ENCODE measurements at places on chromosomes 13 and 19.

DNA sequence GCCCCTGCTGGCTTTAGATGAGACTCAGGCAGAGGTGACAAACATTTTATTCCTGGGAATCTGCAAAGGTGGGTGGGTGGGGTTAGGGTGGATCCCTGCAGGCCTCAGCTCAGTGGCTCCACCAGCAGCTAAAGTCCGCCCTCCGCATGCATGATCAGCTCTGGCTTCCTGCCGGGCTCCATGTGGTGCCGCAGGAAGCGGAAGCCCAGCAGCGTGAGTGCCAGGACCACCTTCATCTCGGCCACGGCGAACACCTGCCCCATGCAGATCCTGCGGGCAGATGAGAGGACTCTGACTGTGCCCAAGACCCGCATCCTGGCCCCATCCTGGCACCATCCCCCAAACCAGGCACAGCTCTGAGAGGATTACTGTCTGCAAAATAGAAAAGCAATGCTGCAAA lies 26.3 kb downstream of the CYP4F2 start:
- DNase-seq: no peak

GRCh38 chr19:16325161-16325527 lies 518 bp downstream of the KLF2 start:
- no peak for DNase-seq

DNA sequence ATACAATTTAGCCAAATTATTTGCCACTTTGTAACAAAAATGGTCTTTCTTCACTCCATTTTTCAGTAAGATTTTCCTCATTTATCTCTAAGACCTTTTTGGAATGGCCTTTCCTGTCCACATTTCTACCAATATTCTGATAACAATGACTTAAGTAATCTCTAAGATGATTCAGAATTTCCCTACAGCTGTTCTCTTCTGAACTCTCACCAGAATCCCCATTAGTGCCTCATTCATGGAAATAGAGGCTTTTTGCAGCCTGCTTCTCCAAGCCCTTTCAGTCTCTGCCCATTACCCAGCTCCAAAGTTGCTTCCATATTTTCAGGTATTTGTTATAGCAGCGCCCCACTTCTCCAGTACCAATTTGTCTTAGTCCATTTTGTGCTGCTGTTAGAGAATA lies 867.0 kb downstream of the GPC5 start:
- DNase-seq: no peak

DNA sequence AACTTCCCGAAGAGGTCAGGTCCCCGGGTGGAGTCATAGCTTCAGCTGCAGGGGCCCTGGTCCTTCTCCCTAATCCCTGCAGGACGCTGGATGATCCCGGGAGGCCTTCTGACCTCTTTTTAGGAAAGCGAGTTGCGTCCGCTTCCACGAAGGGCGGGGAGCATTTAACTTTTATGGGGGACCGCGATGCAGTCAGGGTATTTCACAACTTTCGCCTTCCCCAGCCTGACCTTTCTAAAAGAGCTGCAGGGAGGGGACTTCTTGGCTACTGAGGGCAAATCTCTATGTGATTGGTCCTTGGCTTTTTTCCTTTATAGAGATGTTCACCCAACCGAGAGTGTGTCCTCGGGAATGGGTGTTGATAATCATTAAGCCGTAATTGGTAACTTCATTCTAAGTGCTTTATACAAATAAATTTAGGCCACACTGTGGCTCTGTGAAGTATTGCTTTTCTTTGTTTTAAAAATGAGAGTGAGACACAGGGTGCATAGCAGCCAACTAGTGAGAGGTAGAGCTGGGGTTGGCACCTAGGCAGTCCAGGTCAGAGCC lies 778 bp downstream of the ZNF230 start:
- no peak for DNase-seq

DNA sequence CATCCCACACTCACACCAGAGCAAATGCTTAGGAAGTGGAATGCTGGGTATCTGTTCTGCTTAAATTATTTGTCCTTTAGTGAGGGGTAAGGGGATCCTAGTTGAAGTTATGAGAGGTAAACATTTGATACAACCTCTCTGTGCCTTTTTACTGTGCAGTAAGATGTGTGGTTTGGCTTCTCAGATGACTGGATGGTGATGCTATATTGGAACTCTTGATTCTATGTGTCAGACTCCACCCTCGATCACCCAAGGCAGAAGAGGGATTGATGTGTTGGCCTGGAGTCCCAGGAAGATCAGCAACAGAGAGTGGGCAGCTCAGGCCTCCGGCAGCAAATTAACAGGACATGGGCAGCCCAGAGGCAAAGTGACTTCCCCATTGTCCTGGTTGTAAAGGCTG lies 66.7 kb downstream of the SIPA1L3 start:
- DNase-seq: no peak

DNA sequence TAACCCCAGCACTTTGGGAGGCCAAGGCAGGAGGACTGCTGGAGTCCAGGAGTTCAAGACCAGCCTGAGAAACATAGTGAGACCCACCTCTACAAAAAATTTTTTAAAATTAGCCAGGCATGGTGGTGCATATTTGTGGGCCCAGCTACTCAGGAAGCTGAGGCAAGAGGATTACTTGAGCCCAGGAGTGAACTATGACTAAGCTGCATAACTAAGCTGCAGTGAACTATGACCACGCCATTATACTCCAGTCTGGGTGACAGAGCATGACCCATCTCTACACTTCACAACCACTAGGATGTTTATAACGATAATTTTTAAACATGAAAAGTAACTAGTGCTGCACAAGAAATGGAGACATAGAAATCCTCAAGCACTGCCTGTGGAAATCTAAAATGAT lies 352.7 kb upstream of the SGCG start:
- DNase-seq: no peak

DNA sequence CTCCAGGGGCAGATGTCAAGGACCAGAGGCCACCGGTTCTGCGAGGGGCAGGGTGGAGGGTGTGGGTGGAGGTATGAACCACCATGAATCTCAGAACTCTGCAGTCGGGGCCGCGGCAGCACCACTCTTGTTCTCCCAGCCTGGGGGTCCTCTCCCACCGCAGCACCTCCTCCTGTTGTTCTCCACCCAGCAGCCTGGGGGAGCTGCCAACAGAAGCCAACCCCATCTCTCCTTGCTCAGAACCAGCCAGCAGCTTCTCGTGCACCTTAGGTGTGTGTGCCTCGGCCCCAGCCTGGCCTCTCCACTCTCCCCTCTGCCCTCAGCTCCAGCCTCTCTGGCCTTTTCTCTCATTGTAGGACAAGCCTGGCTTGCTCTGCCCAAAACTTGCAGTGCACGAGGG lies 31.9 kb upstream of the CCNE1 start:
- DNase-seq: no peak

- no peak for DNase-seq
Measured at GRCh38 chr19:41551212-41551610, 24.8 kb upstream of the CEACAM21 start.

- no peak for DNase-seq
Measured at GRCh38 chr13:28854657-28855056, 34.5 kb downstream of the MTUS2 start.

DNA sequence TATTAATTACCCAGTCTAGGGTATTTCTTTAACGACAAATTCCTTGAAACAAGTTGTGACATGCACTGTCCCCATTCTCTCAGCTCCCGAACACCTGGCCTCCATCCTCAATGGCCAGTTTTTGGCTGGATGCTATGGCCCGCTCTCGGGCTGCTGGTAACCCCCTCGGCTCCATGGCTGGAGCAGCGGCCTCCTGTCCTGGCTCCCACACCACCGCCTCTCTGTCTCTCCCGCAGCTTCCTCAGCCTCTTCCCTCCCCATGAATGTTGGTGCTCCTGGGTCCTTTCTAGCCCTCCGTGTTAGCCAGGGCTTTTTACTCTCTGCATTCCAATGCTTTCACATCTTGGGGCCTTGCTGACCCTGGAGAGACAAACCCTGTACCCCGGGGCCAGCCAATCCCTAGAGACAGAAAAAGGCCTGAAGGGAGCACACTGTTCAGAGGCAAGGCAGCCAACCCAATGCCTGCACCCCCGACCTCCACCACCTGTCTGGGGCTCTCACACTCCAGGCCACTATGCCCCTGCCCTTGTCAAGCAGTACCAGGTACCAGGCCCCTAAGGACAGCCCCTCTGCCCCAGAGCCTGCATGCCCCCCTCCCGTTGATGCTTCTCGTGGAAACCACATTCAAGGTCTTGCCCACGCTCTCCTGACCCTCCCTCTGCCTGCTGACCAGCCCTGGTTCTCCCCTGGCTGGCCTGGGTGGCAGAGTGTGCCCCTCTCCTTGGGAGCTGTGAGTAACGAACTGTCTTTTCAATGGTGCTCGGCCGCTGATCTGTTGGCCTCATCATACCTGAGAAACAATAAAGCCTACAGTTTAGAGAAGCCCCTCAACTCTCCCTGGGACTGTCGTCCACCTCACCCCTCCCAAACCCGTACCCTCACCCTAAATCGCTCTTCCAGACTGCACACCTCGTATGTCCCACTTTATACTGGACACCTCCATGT lies 86.9 kb upstream of the GPR183 start:
- DNase-seq: no peak

- DNase-seq: no peak
Measured at GRCh38 chr19:36392916-36393673, 14.1 kb upstream of the ZFP14 start.

DNA sequence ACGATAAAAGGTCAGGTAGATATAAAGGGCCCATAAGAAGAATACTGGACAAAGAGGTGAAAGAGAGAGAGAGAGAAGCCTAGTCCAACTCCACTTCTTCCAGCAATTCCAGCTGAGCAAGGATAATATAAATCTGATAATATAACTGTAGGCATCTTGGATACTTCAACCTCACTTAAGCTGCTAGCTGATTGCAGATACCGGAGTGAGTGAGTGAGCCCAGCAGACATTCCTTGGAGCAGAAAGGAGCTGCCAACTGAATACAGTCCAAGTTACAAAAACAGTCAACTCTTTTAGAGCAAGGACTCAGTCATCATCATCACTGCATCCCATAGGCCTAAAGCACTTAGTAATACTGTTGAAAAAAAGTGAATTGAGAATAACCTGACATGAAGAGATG lies 387.6 kb downstream of the SLITRK6 start:
- DNase-seq: no peak

GRCh38 chr13:48233046-48233888 lies at the start of gene ITM2B:
Gene ITM2B, plus strand, starts transcription at chr13:48233206. Its CDS starts 155 bp downstream, at chr13:48233361.
- peak; percentile 25 for DNase-seq

DNA sequence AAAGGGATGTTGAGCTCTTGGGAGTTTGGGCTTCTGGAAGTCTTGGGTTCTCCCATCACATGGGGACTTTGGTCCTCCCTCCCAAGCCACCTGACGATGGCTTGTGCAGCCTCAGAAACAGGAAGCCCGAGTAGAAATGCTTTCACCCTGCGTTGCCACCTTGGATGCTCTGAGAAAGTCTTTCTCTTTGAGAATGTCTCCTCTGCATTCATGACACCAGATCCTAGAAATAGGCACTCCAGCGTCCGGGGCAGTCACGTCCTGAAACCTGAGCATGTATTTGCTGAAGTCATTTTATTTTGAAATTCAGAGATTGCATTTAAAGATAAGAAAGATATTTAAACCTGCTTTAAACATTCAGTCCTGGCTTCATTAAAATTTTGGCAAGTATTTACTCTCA lies 34.4 kb downstream of the CUL4A start:
- no peak for DNase-seq

GRCh38 chr13:29902632-29903305 lies 52.4 kb upstream of the UBL3 start:
- DNase-seq: no peak

DNA sequence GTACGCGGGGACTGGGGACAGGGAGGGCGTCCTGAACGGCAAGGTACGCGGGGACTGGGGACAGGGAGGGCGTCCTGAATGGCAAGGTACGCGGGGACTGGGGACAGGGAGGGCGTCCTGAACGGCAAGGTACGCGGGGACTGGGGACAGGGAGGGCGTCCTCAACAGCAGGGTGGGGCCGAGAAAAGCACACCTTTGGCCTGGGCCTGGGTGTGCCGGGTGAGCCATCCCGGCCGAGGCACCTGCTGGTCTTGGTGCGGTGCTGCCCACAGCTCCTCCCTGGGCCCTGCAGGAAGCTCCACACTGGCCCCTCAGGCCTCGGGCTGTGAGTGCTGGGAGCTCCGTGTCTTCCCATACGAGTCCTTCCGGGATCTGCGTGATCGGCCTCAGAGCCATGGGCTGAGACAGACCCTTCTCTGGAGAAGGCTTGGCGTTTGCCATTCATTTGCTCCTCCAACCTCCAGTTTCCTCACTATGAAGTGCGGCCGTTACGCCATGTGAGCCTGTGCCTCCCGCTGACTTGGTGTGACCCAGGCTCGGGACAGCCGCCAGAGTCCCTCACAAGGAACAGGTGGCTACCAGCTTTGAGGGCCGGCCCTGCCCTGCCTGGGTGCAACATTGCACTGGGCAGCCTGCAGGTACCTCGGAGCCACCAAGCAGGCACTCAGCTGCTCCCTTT lies 7.8 kb upstream of the ZNF554 start:
- no peak for DNase-seq

GRCh38 chr13:97021241-97021640 lies 27.0 kb upstream of the OXGR1 start:
- DNase-seq: no peak

DNA sequence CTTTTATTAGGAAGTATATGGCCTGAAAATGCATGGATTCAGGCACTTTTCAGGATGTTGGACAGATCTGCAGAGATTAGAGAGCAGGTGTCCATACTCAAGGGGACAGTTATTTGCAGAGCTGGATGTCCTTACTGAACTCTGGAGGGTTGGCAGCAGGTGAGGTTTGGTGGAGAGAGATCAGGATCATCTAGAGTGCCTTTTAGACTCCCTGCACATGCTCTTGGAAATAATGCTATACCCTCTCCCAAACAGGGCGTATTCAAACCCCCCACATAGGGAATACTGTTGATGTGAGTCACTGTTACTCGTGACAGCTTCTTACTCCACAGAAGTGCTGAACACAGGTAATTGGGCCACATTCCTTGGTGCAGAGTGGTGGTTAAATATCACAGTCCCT lies 725.7 kb upstream of the SGCG start:
- no peak for DNase-seq

DNA sequence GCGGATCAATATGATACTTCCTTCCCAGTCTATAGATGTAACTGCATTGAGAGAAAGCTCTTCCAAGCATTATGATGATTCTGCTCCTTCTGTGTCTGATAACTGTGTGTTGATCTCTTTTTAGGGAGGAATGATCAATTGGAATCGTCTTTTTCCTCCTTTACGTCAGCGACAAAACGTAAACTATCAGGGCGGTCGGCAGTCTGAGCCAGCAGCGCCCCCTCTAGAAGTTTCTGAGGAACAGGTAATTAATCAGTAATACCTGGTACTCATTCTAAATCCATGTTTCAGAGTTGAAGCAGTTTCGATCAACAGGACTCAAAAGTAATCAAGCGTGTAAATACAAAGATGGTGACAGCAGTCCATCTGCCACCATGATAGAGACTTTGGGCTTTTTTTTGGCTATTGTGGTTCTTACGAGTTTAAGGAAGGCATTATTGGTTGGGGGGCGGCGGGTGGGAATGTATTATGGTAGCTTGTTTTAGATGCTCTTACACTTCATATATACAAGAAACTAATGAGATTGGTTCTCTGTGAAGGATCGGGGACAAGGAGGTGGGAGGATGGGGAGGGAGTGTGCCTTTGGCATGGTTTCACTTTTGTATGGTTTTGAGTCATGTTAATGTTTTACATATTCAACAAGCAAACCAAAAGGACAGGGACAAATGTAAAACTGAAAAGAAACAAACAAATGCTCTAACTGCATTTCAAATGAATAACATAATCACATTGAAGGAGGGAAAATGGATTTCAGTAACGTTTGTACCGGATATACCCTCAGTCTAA lies 60.7 kb upstream of the GPR183 start:
- no peak for DNase-seq

Data from stimulated activated CD4-positive, alpha-beta T cell treated with anti-CD3 and anti-CD28 coated beads, Interleukin-1b, Interleukin-23, amount 100 ng/mL, for 1 hour (primary cell).